Skeletal muscle cell (primary cell): ENCODE measurements at places on chromosomes 5 and 9.

DNA sequence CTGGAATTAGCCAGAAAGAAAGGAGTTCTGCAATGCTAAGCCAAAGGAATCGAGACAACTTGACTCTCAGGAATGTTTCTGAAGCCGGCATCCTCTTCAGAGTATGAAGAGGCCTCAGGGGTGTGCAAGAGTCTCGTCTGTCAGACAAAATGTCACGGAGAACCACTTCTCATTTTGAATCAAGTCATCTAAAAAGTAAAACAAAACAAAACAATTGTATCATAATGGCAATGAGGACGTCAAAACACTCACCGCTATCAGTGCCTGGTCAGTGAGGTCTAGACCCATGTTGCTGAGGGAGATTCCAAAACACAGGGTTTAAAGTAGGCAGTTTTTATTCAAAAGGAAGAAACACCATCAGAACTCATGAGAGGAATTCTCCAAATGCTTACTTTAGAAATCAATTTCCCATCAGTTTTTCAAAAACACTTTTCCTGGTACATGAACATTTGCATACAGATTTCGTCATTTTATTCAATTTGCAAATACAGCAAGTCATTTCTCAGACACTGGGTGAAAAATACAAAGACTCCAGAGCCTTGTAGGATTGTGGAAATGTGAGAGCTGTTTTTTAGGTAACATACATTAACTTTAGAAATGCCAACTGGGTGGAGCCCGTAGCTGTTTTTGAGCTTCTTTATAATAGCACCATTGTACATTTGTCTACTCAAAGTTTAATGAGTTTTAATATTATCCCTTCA is 89.5 kb upstream of the MAP3K1 start:
- no peak for DNase-seq

DNA sequence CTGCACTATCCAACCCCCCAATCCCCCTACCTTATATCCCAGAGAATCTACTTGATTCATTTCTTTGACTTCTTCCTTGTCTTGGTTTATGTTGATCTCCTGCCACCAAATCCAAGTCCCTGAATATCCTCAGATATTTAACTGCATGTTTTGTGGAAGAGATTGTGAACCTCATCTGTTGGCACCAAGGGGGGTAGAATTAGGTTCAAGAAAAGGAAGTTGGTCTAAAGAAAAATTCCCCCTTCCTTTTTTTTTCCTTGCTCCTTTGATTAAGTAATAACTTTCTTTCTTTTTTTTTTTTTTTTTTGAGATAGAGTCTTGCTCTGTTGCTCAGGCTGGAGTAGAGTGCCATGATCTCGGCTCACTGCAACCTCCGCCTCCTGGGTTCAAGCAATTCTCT is 526 bp upstream of the CD14 start:
- no peak for DNase-seq

GRCh38 chr5:18968966-18969365 is 1019.0 kb downstream of the CDH18 start:
- no peak for DNase-seq

DNA sequence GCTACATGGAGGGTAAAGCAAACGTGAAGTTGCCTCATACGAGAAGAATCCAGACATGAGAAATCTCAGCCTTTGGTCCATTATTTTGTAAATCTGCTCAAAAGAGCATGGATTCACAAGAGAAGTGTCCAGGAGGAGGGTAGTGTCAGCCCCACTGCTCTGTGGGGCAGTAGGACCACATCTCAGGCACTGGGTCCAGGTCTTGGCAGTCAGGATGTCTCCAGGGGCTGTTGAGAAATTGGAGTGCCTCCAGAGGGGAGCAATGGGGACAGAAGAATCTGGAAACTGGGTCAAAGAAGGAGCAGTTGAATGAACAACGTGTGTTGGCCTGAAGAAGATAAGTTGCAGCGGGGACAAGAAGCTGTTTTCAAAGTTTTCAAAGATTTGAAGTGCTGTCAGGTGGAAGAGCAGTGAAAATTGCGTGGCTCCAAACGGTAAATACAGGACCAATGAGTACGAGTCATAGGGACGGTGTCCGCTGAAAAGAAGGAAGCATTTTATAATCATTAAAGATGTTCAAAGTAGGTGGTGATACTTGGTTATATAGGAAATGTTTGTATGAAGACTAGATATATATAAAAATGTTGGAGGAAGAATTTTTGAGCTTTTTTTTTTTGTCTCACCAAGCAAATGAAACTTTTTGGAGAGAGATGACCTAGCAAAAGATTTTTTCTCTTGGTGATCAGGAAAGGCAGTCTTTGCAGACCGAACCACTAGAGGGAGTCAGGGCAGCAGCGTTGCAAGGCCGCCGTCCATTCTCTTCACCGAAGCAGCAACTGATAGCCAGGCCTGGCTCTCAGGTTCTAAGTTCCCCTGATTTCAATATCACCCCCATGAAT is 57.1 kb upstream of the ZBED3 start:
- DNase-seq: peak; percentile 43

- no peak for DNase-seq
Measured at GRCh38 chr5:76591366-76591765, 31.8 kb downstream of the F2RL2 start.

- no peak for DNase-seq
Measured at GRCh38 chr5:627840-628239, 15.7 kb downstream of the CEP72 start.

DNA sequence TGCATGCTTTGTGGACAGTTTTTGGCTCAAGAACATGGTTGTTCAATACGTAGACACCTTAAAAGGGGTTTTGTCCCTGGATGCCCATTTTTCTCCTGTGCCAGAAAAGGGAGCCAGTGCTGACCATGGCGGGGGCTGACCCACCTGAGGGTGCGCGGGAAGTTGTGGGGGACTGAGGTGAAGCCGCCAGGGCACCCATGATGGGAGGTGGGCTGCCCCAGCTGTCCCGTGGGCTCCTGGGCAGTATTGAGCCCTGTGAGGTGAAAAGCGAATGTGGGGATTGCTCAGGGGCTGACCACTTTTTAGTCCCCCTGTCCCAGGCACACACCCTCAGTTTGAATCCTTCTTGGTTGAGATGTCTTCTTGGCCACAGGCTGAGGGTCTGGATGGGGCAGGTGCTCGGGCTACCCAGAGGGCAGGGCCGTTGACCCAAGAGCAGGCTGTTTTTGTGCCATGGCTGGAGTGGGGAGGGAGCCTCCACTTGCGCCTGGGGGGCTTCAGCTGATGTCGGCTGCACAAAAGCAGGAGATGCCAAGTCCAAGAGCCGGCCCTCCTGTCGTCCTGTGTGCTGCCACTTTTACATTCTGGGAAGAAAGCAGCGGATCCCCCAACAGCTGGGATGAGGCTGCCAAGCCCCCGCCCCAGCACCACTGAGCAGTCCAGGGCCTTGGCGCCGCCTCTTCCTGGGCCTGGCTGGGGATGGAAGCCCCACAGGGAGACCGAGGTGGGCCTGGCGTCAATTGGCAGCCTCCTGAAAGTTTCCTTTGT is 120.1 kb downstream of the WNK2 start:
- DNase-seq: no peak

DNA sequence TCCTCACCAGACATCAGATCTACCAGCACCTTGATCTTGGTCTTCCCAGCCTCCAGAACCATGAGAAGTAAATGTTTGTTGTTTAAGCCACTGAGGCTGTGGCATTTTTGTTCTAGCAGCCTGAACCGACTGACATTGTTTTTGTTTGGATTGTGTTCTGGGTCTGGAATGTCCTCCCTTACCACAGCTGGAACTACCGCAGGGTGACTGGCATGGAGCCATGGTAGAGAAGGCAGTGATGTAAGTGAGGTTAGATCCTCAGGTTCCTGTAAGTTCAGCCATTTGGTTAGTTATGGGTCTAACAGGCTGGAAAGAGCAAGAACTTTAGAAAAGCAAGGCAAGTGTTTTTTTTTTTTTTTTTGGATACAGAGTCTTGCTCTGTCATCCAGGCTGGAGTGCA is 209.3 kb downstream of the DAB2IP start:
- peak; percentile 81 for DNase-seq

DNA sequence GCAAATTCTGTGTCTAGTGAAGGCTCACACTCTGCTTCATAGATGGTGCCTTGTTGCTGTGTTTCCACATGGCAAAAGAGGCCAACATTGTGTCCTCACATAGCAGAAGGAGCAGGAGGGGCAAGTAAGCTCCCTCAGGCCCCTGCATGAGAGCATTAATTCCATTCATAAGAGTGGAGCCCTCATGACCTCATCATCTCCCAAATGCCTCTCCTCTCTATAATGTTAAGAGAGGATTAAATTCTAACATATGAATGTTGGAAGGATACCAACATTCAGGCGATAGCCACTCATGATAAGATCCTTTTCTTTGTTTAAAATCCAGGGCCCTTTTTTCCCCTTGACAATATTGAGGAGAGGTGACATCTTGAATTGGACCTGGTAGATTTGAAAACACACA is 35.2 kb upstream of the PAM start:
- DNase-seq: no peak

GRCh38 chr5:120372899-120373298 is 91.2 kb upstream of the PRR16 start:
- DNase-seq: no peak

DNA sequence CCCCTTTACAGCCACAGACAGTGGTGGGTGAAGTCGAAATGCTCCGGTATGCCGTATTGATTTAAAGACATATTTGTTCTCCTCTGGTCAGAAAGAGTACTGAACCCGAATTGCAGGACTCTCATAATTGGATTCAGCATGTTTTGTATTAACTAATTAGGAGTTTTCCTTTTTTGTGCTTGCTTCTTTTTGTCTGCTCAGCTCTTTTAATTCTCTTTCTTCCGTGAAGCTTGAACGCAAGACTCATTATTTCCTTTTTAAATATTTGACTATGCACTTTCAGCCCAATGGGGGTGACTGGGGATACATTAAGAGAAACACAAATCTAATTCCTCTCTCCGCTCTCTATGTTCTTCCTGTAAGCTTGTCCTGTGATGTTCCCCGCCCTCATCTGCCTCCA is 246.6 kb upstream of the IRX2 start:
- DNase-seq: no peak

DNA sequence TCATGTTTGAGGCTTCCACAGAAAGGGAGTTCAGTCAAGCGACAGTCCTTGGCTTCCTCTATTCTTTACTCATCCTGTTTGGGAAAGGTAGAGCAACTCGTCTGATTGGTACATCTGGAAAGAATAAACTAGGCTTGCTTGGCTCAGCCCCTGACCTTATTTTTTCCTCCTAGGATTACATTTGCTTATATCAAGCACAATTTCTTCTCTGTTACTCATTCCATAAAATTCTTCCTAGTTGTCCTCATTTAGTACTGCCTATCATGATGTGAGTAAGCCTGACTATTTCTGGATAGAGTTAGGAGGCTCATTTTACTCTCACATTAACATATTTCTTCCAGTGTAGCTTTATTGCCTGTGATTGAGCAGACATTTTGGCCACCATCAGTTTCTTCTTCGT is 10.9 kb upstream of the CARNMT1 start:
- peak; percentile 72 for DNase-seq

DNA sequence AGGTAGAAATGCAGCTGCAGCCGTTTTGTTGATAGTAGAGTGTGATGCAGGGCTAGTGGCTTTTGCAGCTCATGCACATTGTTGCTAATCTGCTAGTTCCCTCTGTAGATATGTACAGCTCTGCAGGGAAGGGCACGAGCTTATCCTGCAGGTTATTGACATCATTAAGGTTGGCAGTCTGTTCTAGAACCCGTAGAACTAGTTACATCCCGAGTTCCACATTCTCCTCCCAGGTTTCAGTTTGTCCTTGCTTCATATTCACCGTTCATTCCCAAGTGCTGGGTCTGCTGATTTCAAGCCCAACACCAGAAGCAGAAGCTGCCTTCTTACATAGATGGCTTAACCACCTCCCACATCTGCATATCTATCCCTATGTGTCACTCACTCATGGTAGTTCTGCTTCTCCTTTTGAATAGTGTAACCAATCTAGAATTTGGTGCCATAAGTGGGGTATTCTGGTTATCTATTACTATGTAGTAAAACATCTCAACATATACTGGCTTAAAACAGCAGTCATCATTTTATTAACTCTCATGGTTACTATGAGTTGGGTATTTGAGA is 38.1 kb downstream of the CRHBP start:
- DNase-seq: no peak

GRCh38 chr5:92992073-92992472 is 588.9 kb downstream of the NR2F1-AS1 start:
- no peak for DNase-seq

DNA sequence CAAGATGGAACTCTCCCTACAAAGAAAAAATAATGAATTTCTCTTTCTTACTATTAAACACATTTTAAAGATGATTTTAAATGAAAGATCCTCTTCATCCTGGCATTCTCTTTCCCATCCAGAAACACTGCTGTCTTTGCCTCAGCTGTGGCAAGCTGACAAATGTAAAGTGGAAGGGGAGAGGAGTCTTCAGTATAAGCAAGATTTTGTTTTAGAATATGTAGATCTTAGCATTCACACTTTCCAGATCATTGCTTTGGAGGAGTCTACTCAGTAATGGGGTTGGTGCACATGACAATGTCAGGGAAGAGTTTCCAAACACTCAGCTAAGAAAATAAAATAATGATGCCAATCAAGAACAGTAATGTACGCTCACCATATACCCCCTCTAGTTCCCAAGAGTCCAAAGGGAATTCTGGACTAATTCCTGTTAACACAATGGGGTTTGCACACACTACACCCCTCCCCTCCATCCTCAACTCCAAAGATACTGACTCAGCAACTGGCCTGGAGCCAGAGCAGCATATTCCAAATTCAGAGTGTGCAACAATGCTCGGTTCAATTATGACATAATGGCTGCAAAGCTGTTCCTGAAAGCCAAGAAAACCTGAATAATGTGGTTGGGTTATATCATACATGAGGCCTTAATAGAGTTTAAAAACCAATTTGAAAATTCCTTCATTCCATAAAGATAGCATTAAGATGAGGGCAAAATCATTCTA is 4.6 kb downstream of the C5orf63 start:
- DNase-seq: peak; percentile 84

GRCh38 chr5:76709762-76710161 is 6.2 kb upstream of the F2R start:
- DNase-seq: peak; percentile 52
